Activated CD4-positive, alpha-beta T cell treated with anti-CD3 and anti-CD28 coated beads, Interleukin-2, Interleukin-4, amounts not matched to agents 100 ng/mL and 50 ng/mL, durations not matched to agents 16 hours and 8 hours (primary cell): ENCODE measurements at places on chromosomes 11 and 22.

DNA sequence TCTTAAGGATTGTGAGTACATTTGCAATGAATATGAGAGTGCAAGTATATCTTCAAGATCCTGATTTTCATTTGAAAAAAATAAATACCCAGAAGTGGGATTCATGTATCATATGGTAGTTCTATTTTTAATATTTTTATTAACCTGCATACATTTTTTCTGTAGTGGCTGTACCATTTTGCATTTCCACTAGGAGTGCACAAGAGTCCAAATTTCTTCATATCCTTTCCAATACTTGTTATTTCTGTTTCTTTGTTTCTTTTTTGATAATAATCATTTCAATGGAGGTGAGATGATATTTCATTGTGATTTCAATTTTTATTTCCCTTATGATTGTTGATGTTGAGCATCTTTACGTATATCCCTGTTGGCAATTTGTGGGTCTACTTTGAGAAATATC, 759.8 kb upstream of the CNTN5 start:
- no peak for DNase-seq

GRCh38 chr11:68942751-68943271, 38.0 kb downstream of the MRGPRD start:
- no peak for DNase-seq

- no peak for DNase-seq
These were observed 120.2 kb downstream of the NECTIN1 start for GRCh38 chr11:119608781-119609180.

GRCh38 chr22:31899669-31900068, 44.7 kb upstream of the YWHAH start:
- DNase-seq, result no peak

GRCh38 chr11:1821562-1821961, 13.2 kb upstream of the SYT8 start:
- no peak for DNase-seq

- peak; percentile 30 for DNase-seq
These were observed 547 bp downstream of the UVRAG start for GRCh38 chr11:75815345-75816168.

DNA sequence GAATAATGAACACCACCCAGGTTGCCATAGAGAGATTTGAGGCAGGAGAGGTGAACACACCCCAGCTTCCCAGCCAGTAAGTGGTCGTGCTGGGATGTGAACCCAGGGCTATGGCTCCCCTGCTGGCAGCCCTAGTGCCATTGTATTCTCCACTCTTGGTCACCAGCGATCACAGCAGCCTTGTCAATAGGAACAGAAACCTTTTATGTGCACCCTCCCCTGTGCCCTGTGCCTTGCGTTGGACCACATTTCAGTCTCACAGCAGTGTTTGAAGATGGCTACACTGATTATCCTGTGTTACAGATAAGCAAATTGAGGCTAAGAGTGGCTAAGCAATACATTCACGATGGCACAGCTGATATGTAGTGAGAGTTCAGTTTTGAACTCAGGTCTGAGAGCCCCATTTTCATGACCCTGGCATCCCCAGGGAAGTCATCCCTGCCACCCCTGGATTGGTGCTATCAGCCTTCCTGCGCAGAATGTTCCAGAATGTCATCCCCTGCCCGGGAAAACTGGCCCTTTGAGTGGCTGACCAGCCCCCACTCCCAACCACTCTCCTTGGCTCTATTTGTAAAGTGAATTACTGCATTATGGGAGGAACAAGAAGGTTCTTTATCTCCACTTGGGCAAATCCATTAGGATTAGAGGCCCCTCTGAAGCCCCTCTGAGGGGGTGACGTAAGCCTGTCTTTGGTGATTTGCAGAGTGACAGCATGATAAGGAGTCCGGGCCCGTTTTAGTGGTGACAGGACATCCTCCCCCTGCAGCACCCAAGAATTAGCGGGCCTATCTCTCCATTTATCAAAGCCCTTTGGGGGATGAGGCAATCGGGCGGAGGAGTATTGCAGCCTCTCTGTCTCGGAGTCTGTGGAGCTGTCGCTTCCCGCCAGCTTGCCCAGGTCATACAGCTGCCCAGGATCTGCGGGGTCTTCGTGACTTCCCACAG, 30.9 kb downstream of the SMIM38 start:
- DNase-seq, result no peak

DNA sequence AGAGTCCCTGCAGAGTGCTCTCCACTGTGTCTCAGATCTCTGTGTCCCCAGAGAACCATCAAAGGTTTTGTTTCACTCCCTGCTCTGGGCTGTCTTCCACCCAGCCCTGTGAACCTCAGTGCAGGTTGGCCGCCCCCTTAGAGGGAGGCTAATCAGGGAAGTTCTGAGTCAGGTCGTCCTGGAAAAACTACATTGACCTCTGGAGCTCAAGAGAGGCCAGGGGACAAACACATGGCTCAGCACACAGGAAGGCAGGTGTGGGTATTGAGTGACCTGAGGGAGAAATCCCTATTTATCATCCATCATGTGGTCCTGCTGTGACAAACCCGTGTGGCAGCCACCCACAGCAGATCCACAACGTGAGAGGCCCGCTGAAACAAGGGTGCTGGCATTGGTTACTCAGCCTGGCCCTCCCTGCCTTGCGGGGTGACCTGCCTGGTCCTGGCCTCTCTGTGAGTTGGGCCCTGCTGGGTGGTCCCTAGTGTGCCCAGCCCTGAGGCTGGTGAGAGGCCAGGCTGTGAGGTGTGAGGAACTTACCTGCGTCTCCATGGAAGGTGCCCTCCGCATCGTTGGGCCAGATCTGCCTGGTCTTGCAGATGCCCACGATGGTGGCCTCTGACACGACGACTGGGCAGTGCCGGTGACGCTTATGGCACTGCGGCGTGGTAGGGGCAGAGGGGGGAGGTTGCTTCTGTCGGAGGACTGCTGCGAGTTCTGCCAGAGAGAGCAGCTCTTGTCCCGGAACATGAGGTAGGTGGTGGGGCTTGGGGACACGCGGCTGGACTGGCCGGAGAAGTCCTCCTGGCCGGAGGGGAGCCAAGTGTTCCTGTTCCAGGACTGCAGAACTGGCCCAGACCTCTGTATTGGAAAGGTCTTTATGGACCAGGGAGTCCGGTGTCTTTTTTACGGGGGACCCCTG, 669 bp upstream of the BCR start:
- no peak for DNase-seq

DNA sequence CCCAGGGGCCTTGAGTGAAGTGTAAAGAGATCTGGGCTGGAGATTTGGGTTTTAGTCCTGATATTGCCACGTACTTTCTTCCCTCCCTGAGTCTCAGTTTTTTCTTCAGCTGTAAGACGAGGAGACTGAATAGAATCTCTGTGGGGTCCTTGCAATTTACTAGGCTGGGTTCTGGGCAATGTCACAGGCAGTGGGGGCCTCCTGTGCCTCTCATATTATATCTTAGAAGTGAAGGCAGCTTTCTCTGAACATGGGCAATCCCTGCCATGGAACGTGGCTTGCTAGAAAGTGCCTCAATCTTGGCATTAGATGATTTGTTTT, 62.0 kb upstream of the PTPRJ start:
- DNase-seq, result no peak

GRCh38 chr11:43983221-43983810, 40.9 kb downstream of the C11orf96 start:
- DNase-seq, result no peak

DNA sequence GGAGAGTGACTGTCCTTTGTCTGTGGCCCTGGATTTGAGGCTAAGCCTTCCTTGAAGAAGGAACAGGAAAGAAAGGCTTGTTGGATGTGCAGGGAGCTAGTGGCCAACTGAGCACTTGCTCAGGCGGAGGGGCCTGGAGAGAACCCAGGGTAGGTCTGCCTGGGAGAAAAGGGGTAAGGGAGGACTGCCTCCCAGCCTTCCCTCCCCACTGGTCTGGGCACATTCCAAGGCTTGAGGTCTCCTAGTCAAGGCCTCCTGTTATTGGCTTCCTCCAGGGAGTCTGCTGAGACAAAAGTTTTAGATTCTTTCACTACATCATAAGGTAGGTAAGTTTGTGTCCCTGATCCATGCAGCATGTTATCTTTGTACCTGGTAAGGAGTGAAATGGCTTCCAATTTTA, 15.2 kb downstream of the KCNQ1OT1 start:
- no peak for DNase-seq

GRCh38 chr11:584287-584686, 8.0 kb downstream of the PHRF1 start:
- no peak for DNase-seq

GRCh38 chr11:132646890-132647289, 885.4 kb downstream of the OPCML start:
- DNase-seq, result no peak

- no peak for DNase-seq
These were observed 10.1 kb upstream of the NEAT1 start for GRCh38 chr11:65412271-65413076.

DNA sequence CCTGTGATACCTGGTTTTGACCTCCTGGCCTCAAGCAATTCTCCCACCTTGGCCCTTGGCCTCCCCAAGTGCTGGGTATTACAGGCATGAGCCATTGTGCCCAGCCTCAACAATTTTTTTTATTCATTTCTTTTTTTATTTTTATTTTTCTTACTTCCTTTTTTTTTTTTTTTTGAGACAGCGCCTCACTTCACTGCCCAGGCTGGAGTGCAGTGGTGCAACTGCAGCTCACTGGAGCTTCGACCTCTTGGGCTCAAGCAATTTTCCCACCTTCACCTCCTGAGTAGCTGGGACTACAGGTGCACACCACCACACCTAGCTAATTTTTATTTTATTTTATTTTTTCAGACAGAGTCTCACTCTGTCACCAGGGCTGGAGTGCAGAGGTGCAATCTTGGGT, 25.5 kb upstream of the CECR2 start:
- no peak for DNase-seq

- DNase-seq, result peak; percentile 27
These were observed 2.1 kb upstream of the LRRC32 start for GRCh38 chr11:76672431-76673175.

DNA sequence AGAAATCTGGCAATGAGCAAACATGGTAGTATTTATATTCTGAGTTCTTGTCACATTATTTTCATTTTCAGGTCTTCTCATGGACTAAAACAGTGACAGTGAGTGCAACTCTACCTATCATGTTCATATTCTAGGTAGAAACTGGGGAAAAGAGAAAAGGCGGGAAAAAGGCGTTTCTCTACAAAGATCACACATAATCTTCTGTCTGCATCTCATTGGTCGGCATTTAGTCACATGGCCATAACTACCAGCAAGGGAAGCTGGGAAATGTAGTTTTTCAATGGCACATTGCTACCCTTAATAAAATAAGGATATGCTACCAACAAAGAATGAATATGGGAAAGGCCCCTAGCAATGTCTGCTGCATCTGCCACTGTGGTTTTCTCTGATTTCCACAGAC, 57.6 kb upstream of the B3GAT1 start:
- no peak for DNase-seq

GRCh38 chr11:46741600-46742484, 22.8 kb downstream of the F2 start:
- no peak for DNase-seq

DNA sequence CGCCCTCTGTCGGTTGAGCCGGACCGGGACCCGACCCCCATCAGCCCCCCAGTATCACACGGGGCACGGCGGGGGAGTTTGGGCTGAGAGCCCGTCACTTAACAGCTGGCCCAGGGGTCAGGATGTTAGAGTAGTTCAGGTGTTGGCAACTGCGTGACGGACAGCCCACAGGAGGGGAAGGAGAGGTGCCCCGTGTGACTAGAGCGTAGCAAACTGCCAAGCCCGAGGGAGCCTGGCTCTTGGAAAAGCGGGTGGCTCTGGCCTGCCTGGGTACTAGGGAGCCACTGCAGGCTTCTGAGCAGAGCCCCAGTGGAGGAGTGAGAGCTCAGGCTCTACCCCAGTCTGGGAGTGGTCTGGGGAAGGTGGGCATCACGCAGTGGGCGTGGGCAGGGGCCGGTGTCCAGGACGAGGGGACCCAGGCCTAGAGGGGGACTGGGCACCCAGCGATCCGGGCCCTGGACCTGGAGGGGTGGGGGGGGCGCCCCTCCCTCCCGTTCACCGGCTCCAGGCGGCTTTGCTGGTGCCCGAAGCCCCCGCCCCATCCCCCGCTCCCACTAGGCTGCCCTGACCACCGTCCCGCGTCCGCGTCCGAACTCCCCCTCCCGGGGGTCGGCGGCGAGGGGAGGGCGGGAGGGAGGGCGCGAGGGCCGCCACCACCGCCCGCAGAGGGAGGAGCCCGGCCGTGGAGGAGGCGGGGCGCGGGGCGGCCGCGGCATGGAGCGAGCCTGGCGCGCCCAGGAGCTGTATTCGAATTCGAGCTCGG, 24.4 kb downstream of the SHANK3 start:
- no peak for DNase-seq

GRCh38 chr11:109553284-109553683, 131.3 kb downstream of the C11orf87 start:
- DNase-seq, result no peak

DNA sequence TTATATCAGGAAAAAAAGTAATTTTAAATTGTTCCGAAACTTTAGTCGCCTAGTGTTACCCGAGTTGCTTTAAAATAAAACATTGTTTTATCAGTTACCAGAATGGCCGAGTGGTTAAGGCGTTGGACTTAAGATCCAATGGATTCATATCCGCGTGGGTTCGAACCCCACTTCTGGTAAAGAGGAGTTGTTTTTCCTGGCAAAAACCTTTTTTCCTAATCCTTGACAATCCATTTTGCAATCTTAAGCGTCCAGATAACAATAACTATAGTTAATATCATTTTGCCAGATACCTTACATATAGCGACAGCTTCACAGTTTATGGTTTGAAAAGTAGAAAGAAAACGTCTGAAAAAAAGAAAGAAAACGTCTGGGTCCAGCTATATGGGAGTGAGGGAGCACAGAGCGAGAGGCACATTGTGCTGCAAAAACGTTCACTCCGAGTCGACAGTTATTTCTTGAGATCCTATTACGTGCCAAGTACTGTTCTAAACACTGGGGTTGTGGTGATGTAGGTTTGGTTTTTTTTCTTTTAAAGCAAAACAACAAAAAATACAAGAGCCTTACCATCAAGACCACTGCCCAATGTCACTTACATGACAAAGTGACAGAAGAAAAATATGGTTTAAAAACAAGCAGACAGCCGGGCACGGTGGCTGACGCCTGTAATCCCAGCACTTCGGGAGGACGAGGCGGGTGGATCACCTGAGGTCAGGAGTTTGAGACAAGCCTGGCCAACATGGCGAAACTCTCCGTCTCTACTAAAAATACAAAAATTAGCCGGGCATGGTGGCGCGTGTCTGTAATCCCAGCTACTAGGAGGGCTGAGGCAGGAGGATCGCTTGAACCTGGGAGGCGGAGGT, 40.6 kb downstream of the OR4D9 start:
- peak; percentile 60 for DNase-seq

DNA sequence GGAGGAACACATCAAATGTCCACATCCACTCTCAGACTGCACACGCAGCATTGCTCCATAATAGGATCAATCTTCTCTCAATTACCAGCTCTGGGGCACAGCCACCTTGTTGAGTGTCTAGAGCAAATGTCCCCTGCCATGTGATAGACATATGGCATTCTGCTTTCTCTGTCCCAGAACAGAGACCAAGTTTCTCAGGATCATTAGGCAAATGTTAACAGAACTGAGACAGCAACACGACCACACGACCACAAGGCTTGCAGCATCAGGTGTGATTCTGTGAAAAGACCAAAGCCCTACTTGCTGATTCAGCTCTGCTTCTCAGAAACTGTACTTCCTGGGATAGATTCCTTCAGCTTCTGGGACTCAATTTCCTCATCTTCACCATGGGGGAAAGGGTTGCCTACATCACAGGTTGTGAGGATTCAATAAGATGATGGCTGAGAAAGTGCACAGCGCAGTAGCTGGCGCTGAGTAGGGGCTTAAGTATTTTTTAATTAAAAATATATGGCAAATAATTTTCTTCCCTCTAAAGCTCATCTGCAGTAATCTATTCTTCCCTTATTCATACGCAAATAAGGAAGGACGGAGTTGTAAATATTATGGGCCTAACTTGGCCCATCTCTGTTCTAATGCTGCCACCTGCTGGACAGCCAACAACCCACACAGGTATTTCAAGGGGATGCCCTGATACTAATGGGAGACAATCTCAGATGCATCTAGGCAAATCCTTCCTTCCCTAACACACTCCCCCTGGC, 54.3 kb upstream of the USP47 start:
- DNase-seq, result peak; percentile 69
